ENCODE measurements at places on chromosomes 1 and 21. TPM values are rescaled to one million over a fixed set of nuclear protein-coding genes. Genes with fewer than 3 reads are reported as not detected.

GRCh38 chr21:42118901-42119300, 47.8 kb downstream of the UMODL1 start:
- DNase-seq = peak; percentile 25

The MTF1 gene
- total RNA-seq = 23.8 TPM

DNA sequence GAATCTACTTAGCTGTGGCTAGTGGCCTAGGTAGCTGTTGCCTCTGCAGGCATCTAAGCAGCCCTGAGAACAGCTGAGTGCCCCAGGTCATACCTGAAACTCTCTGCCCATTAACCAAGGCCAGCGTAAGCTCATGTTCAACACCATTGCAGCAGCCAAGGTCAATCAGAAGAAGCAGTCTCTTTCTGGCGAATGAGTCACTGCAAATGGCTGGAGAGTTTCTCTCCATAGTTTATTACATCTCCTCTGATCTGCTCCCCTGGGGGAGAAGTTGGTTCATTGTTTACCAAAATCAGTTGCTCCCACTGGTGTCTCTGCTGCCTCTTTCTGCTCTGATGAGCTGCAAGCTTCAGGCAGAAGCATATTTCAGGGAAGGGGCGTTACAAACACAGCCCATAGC, 6.9 kb upstream of the BCL9 start:
- no peak for DNase-seq

DNA sequence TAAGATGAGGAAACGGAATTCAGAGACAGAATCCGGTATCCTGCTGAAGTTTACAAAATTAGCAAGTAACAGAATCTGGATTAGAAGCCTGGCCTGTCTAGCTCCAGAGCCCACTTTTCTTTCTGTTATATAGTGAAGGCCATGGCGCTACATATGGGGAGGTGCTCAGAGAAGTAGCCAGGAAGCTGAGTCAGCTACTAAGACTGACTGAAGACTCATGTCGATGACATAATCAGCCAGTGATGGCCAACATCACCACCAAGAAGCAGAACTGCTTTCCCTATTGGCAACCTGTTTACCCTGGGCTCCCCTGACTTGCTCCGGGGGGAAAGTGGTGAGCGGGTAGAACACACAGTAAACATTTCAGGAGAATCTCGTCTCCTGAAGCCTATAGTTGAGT, 18.8 kb downstream of the LRRC52 start:
- DNase-seq = no peak

DNA sequence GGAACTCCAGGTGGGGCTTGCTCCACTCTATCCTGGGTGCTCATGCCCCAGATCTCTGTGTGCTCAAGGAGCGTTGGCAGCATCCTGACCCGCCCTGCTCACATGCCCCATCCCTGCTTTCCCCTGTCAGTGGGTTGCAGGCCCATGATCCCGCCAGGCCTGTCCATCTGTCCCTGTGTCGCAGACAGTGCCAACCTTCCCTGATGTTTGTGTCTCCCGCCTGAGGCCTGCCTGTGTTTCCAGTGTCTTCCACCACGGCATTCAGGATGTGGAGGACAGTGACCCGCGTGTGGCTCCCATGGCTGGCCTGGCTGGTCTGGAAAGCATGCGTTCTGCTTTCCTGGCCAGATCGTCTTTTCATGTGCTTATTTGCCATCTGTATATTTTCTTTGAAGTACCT, 82.9 kb downstream of the PCBP3 start:
- DNase-seq = no peak

DNA sequence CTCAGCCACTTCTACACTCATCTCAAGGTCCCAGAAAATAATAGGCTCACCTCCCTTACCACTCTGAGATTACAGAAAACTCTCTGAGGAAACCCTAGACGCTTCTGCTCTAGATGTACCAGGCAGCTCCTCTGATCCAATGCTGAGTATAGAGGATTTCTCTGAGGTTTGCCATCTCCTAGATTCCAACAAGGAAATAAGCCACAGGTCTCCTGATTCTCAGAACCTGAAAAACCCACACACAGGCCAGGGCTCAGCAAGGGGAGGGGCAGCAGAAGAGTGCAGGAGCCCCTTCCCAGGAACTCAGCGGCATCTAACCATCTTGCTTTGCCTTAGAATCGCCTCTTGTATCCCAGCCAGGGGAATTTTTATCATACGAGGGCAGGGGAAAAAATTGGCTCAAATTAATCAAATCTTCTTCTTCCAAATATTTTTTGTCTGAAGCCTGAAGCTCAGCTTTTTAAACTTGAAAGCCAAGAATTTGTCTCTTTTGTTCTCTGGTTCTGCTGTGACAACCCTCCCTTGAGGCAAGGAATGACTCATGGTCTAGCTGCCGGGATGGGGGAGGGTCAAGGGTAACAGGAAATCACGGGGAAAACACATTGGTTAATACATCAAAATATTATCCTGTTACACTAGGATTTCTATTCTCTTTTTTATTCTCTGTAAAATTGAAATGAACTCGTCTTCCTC, 30.8 kb downstream of the GORAB start:
- DNase-seq = peak; percentile 56

- DNase-seq = no peak
Measured at GRCh38 chr1:184385865-184386311, 941 bp upstream of the C1orf21 start.

GRCh38 chr1:244768186-244768585, 67.3 kb upstream of the COX20 start:
- no peak for DNase-seq

- no peak for DNase-seq
Measured at GRCh38 chr1:29708796-29709703, 472.7 kb downstream of the PTPRU start.
